ENCODE measurements at places on chromosomes 2 and 18. TPM values are rescaled to one million over a fixed set of nuclear protein-coding genes. Genes with fewer than 3 reads are reported as not detected.

Gene CTAGE1
- not detected for total RNA-seq

Gene ACTR2
- 314 TPM for total RNA-seq

Gene RNF181
- 101 TPM for total RNA-seq

Gene MC2R
- not detected for total RNA-seq

Gene ESPNL
- total RNA-seq, result 0.67 TPM

Gene MDH1B
- 0.52 TPM for total RNA-seq

Gene OTX1
- 0.55 TPM for total RNA-seq

Gene ACKR3
- 9.9 TPM for total RNA-seq
